ENCODE measurements at places on chromosomes 2 and 18.

DNA sequence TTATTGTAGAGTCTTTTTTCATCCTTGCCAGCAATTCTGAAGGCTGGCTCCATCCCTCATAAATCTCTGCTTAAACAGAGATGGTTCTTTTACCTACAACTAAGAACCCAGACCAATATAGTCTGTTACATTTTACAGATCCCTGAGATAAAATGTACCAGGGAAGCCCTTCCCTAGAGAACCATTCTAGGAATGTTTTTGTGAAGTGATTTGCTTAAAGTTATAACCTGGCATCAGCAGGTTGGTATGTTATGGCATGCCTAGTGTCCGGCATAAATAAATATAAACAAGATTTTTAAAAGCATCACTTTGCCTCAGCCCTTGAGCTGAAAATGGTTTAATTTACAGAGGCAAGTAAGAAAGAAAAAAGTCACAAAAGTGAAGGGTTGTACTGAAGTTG is 18.5 kb upstream of the NPAS2 start:
- no peak for DNase-seq

DNA sequence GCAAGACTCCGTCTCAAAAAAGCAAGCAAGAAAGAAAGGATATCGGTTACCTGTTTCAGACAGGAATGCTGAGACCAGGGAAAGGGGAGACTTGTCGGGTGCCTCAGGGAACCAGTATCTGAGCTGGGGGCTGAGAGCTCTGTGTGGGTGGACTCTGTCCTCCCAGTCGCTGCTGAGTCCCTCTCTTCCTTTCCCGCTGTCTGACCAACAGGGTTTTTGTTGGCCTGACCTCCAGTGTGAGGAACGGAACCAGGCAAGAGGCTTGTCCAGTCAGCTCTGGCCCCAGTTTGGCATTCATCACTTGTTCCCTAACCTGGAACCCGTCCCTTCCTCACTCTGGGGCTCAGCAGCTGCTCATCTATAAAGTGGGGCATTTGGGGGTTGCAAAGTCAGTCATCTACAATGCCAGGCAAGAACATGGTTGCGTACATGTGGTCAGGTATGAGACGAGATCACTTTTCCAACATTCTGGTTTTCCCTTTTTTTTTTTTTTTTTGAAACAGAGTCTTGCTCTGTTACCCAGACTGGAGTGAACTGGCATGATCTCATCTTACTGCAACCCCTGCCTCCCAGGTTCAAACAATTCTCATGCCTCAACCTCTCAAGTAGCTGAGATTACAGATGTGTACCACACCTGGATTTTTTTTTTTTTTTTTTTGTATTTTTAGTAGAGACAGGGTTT is 116.4 kb downstream of the PLB1 start:
- DNase-seq, result no peak

DNA sequence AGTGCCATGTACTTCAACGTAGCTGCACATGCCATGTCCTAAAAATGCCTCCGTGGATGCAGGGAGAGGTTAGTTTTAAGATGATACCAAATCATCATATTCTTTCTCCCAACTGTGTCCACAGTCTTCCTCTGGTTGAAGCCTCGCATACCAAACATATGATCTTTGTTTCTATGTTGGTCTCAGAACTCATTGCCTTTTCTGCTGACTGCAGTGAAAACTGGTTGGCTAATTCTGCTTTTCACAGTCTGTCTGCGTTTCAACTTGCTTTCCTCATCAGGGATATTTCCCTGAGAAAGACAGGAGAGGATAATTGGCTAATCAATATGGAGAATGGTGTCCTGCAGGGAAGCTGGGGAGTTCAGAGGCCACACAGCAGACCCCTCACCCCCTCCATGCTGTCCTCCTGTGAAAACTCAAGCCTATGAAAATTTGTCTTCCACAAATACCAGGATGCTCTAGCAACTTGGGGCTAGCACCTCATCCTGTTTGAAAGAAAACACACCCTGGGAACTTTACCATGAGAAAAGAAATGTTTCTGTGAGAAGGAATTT is 192.2 kb upstream of the PXDN start:
- no peak for DNase-seq

GRCh38 chr2:71700041-71700657 is 246.8 kb downstream of the DYSF start:
- no peak for DNase-seq

DNA sequence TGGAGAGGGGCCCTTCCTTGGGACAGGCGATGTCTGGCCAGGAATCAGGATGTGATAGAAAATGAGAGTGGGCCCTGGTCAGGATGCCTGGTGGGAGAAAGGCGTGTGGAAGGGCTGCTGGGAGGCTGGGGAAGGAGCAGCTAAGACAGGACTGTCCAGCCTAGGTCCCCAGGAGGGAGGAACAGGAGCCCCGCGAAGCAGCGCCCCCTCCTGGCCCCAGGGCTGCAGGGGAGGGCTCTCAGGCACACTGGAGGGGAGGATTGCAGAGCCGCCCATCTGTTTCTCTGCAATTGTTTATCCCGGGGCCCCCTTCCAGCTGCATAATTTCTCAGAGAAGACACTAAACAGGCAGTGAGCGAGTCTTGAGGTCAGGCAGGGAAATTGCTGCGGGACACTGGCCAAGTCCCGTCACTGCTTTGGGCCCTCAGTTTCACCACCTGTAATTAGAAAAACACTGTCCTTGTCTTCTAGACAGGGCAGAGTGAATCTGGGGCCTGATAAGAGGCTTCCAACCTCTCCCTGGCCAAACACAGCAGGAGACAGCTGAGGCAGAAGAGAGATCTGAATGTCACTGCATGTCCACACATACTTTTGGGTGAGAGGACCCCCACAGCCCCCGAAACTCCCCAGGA is 3.9 kb upstream of the NPPC start:
- DNase-seq, result no peak
